ENCODE measurements at places on chromosomes 1 and 21.

- no peak for DNase-seq
Observed at GRCh38 chr21:43900690-43901089, 35.7 kb downstream of the AGPAT3 start.

GRCh38 chr1:182248721-182249120 is 142.9 kb downstream of the GLUL start:
- DNase-seq, result no peak

DNA sequence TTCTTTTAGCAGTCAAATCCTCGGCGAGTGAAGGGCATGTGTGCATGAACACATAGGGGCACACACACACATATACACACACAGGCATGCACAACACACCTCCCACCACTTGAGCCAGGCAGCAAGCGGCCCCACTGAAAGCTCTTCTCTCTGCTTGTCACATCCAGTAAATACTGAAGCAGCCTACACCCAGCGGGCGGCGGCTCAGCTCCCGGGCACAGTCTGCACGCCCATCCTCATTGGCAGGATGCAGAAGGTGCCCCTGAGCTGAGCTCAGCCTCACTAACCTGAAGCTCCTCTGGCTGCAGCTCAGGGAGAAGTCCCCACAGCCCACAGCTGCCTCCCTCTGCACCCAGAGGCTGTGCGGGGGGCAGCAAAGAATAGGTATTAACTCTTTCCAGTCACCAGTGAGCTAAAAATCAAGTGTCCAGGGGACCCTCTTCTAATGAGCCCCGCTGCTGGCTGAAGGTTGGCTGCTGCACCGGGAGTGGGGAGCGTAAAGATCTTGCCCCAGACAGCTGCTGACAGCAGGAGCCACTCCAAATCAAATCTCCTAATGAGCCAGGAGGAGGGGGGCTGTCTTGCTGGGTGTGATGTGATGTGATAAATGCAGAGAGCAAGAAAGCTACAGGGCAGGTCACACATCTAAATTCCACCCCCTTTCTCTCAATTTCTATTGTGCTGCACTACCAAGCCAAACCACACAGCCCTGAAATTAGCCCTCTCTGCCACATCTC is 12.5 kb downstream of the RGS8 start:
- no peak for DNase-seq

DNA sequence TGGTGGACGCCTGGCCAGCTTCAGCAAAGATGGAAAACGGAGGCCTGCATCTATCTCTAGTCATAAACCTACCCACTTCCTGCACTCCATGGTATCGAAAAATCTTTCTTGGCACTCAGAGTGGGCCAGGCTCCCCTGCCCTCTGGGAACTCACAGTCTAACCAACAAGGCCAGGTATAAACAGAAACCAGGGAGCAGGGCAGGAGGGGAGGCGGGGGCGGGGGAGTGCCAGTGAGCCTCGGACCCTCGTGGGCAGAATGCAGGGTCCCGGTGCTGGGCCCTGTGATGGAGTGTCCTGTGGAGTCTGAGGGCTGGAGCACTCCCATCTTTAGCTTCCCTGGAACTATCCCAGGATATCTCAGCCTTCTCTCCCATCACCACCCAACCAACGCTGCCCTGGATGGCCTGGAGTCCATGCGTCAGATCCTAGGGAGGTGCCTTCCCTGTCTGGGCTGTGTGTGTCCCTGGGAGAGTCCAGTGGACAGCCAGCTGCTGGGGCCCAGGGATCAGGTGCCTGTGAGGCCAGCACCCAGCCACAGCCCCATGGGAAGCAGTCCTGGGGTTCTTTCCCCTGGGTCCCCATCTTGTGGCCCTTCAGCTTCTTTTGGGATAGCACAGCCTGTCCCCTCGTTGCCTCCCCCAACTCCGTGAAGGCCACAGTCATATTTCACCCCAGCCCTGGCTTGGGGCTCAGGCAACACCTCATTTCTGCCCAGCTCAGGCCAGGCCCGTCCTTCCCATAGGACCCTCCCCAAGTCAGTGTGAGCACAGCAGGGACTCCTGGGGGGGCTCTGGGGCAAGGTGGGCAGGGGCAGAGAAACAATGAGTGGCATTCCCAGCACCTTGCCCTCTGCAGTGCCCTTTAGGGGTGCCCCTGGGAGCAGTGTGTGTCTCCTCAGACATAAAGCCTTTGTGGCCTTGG is 1.1 kb upstream of the EPS8L3 start:
- no peak for DNase-seq

DNA sequence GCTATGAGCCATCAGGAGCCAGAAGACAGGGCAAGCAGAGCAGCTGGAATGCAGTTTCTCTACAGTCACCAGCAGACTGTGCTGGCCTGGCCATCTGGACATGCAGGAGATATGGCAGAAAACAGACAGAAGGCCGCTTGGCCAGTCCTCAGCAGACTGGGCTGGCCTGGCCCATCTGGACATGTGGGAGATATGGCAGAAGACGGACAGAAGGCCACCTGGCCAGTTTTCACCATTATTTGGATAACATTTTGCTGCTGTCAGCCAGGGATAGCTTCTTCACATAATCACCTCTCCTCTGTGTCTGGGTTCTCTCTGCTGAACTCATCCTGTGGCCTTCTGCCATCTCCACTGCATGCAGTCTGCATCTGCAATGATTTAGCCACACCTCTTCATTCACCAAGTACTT is 25.0 kb upstream of the CACYBP start:
- DNase-seq, result no peak

DNA sequence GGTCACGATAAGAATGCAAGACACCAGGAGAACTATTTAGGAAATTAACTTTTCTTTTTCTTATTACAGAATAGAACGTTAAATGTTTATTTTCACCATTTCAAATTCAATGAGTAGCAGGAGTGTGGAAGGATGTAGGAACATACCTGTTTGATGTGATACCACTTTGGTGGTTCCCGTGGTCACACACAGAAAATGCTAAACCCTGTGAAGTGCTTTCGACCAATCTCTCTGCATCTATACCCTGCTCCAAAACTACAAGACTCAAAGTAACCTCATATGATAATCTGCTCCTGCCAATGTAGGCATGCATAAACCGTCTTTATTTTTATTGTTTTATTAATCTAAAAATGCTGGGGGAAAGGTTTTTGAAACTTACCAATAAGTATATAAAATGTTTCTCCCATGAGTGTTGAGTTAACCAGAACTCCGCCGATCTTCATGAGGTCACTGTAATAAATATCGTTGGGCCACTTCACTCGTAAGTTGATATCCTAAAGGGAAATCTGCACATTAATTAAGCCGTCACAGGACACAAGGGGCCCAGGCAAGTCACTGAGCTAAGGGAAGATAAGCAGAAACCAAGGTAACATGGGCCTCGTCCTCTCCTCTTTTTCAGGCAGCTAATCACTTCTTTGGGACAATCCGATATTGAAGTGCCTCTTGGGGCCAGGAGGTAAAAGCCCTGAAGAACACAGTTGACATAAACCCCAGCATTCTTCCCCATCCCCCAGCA is 60.6 kb downstream of the SIM2 start:
- no peak for DNase-seq

DNA sequence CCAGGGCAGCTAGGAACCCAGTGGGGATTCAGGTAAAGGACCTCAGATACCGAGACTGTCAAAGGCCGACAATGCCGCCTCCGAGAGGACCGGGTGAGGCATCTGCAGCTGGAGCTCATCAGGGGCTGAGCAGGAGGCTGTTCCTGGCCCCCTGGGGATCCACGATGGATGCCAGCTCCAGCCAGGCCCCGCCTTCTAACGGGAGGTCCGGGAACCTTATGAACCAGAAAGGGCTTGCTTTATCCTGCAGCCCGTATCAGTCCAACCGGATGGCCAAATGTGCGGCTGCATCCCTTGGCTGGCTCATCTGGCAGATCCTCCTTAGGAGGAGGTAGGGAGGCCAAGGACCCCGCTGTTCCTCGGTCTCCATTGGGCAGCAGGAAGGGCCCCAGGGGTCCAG is 32.0 kb downstream of the SLC45A1 start:
- DNase-seq, result no peak

- no peak for DNase-seq
Observed at GRCh38 chr1:31798433-31799195, 17.2 kb downstream of the SPOCD1 start.

DNA sequence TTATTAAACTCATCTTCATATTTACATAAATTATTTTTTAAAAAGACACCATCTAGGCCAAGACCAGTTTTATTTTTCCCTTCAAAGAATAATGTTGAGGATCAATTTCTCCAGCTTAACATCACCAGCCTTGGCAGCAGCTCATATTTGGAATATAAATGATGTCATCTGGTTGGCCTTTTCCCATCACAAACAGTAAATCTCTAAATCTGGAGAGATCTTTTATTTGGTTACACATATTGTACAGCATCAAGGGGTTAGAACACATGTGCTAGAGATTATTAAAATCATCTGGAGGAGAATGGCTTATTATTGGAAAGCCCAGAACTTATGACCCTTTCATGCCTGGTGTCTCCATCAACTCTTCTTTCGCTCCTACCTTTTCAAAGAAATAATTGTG is 508.8 kb downstream of the PLPP3 start:
- no peak for DNase-seq

- no peak for DNase-seq
Observed at GRCh38 chr1:68178821-68179490, 53.4 kb downstream of the WLS start.

DNA sequence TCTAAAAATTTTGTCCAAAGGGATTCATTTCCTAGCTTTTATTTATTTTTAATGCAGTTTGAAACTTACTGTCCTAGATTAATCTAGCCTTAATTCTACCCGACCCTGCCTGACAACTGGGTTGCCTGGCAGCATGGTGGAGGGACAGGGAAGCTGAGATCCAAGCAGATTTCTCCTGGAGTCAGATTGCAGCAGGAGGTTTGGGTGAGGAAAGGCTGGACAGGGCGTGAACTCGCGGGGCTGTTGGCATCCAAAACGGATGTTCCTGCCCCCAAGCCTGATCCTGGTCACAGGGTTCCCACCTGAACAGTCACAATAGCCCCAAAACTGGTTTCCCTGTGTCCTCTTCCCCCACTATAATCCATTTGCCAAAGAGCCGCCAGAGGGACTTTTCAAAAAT is 23.2 kb downstream of the TCEA3 start:
- no peak for DNase-seq

- DNase-seq, result no peak
Observed at GRCh38 chr1:243745356-243745755, 104.7 kb downstream of the AKT3 start.

GRCh38 chr1:25543425-25544242 is at the start of gene LDLRAP1:
Gene LDLRAP1, plus strand, starts transcription at chr1:25543606. Its CDS starts 93 bp downstream, at chr1:25543699.
- DNase-seq, result peak; percentile 20

- DNase-seq, result no peak
Observed at GRCh38 chr1:100719490-100719889, at the start of gene VCAM1. Gene VCAM1, plus strand, starts transcription at chr1:100719742. Its CDS starts 119 bp downstream, at chr1:100719861.

DNA sequence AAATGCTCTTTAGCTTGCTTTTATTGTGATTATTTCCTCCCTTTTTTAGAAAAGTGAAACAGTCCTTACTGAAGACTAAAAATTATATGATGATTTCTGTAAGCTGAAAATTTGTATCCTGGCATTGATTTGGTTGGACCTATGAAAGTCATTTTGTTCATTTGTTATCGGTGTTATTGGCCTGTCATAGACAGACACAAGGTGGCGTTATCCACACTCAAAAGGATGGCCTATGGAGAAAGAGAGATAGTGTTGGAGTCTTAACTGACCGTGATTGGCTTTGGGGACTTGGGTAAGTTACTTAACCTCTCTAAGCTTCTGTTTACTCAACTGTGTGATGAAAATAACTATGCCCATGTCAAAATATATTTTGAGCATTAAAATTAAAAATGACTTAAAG is 203.6 kb upstream of the CHODL start:
- no peak for DNase-seq

DNA sequence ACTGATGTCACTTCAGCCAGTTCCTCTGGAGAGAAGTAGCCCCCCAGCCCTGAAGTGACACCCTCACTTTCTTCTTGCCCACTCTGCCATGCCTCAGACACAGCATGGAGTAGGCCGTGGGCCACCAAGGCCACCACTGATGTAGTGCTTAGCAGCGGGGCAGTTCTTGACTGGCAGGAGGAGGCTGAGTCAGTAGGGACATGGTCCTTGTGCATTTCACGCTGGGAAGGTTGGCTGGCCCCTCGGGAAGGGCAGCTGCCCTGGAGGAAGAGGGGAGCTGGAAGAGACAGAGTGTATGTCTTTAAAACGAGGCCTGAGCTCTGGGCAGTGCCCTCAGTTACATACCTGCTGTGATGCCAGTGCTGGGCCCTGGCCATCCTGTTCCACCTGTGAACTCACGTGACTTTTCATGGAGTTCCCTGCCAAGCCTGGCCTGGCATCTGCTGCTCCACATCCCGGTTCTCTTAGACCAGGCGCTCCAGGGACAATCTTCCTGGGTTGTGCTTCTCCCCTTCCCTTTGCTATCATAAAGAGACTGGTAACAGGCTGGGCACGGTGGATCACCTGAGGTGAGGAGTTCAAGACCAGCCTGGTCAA is 158.6 kb upstream of the TMEM51 start:
- DNase-seq, result no peak

DNA sequence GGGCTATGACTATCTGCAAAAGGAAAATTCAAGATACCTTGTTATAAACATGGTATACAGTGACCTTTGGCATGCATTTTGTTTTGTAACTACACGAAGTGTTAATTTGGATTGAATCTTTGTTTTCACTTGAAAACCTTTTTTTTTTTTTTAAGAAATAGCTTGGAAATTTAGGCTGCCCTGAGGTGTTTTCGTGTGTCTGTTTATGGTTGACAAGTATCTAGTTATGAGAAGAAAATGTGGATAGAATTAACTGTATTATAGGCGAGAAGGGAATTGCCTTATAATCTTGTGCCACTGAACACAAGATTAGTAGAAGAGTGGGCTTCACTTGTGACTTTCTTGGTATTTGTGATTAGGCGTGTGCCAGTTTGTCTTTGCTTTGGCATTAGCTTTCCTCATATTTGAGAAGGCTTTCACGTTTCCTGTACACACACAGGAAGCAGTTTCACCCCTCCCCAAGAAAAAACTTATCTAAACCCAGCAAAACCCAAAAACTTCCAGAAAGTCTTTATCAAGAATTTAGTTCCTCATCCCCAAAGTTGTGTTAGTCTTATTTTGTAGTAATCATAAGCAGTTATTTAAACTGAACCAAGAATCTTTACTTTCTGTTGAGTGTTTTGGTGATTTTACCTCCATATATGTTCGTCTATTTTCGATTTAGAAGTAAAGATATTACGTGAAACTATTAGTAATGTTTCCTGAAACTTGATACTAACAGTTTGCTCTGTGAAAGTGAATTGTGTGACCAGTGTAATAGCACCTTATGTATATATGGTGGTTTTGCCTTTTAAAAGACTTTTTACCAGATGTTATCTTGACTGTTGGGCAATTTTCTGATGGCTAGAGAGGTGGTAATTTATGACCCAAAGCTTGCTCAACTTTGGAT is 3.8 kb downstream of the DYRK1A start:
- DNase-seq, result no peak

DNA sequence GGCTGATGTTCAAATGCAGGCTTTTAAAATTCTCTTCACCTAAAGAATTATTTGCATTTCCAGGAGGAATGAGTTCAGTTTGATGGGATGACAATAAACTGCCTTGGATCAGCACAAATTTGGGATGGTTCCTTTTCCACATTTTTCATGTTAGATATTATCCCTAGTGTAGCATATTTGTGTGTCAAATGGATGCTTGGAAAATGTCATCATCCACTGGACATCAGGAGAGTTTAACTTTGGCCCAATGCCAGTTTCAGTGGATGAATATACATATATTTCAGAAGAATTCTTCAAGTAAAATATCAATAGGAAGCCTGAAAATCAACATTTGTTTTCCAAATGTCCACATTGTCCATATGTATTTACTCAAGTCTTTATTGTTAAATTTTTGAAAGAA is 116.5 kb upstream of the COL24A1 start:
- DNase-seq, result no peak

Data from activated naive CD4-positive, alpha-beta T cell (primary cell).